Activated naive CD8-positive, alpha-beta T cell treated with anti-CD3 and anti-CD28 coated beads for 36 hours (primary cell): ENCODE measurements at places on chromosomes 3 and 15. TPM values are rescaled to one million over a fixed set of nuclear protein-coding genes. Genes with fewer than 3 reads are reported as not detected.
A peak's percentile ranks its signal among the peaks of the same experiment; 100 is the strongest.

DNA sequence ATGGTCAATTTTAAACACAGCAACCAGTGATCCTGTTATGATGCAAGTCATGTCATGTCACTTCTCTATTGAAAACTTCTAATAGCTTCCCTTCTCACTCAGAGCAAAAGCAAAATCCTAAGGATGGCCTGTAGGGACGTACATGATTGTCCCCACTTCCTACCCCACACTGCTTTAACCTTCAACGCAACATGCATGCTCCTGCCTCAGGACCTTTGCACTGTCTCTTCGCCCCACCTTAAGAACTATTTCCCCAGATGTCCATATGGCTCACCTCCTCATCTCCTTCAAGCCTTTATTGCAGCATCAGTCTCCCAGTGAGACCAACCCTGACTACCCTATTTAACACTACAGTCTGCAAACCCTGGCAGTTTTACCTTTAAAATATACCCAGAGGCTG, 214.1 kb upstream of the CHRM5 start:
- DNase-seq: no peak

DNA sequence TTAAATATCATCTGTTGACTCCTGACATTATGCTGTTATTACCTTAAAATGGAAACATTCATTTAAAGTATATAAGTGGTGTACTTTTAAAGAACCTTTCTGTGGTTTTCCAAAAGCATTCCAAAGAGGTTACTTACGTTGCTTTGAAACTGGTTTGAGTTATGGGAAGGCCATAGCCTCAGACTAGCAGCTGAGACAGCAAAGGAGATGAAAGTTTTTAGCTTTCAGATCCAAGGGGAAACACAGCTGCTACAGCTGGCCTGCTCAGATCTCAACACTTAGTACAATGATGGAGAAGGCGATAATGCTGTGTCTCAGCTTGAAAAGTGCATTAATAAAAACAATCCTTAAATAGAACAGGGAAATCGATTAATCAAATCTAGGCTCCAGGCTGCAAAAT, 921.1 kb downstream of the ROBO1 start:
- DNase-seq: no peak

DNA sequence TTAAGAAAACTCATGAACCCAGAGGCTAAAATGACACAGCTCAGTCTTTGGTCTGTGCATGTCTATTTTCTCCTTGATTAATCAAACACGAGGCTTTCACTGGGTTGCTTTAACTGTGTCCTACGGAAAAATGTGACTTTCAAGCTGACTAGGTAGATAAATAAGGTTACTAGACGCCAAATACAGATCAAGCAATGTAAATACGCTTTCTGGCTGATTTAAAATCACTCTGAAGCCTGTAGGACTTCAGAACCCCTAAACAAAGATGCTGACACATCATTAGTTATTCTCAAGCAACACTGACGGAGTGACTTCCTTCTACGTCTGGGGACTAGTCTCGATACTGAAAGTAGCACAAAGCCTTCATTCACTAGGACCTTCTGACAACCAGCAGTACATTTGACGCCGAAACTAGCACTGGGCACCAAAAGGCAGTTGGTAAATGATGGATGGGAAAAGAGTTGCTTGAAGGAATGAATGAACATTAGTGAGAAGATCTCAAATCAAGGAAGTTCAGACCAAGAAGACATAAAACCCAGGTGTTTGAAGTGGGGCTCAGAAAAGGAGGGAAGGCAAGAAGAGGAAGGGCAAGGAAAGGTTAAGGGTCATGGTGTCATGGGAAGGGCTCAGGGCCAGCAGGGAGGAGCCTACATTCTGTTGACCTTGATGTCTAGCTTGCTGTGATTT, 67.1 kb upstream of the CDV3 start:
- DNase-seq: no peak

- no peak for DNase-seq
These were observed 189.8 kb downstream of the SLCO3A1 start for GRCh38 chr15:92043283-92043682.

GRCh38 chr15:36005542-36005941, 459.6 kb upstream of the DPH6 start:
- DNase-seq: no peak

Gene ABI3BP
- total RNA-seq: 0.12 TPM

Gene CNBP
- 483 TPM for total RNA-seq

GRCh38 chr3:63582943-63583500, 69.5 kb upstream of the SNTN start:
- no peak for DNase-seq

Gene SLC22A14
- not detected for total RNA-seq

DNA sequence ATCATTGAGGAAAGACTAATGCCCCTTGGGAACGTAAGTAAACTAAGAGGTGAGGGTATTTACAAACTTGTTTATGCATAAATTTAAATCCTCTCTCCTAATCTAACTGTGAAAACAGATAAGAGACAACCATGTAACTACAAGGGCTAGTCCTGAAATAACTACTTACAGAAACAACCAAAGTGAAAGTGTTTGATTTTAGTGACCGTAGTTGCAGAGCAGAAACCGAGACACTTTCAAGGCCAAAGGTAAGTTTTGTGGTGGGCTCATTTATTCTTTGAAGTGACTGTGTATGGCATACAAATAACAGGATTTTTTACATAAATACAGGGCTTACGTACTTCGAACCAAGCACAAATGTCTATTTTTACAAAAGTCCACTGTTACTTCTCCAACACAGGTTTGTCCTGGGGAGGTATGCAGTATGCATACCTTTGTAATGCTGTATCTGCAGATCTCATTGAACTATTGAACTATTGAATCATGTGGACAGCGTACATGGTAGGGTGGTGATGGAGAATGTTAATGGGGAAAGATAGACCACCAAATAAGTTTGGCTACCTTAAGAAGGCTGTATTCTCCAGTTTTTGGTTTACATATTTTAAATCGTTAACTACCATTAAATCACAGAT, 99.6 kb upstream of the RBMS3 start:
- no peak for DNase-seq

DNA sequence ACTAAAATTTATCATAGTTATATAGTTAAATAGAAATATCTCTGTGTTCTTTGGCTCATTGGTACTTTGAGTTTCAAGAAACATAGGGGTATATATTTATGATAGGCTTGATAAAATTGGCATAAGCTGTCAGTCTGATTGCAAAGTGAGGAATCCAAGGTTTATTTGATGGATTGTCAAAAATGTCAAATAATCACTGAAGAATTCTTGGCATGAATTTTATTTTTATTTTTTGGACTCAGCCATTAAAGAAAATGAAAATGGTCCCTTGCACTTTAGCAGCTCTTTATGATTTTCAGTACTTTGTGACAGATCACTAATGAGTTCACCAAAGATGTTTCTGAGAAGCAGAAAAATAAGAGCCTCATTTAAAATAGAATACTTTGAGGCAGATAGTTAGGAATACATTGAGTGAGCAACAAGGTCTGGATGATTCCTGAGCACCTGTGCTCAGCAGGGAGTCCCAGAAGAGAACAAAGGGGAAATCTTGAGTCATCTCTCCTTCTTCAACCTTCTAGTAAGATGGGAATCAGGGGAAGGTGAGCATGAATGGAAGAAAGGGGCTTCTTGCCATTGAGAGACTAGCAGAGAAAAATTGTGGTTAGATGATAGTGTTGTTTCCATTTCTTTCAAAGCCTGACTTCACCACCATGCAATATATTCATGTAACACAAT, 85.3 kb upstream of the VEPH1 start:
- no peak for DNase-seq

GRCh38 chr15:88132499-88132898, 124.0 kb downstream of the NTRK3 start:
- no peak for DNase-seq

GRCh38 chr3:176687754-176688153, 509.5 kb downstream of the TBL1XR1 start:
- no peak for DNase-seq

GRCh38 chr3:14990780-14991148, 43.4 kb downstream of the NR2C2 start:
- DNase-seq: no peak

DNA sequence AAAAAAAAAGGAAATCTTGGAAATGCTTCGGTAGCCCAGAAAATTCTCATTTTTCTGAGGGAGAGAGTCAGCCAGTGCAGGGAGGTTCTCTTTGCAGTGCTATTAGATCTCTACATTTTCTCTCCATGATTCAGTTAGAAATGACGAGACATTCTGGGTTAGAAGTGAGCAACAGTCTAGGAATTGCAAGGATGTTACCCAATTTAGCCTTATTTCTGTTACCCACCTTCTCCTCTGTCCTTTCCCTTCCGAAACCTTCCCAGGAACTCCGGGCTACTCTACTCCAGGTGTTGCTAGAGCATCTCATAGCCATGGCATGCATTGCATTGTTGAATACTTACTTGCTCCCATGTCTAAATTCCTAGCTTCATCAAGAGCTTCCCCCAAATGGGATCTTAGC, 106.8 kb downstream of the EDEM1 start:
- no peak for DNase-seq

Gene LEKR1
- total RNA-seq: 0.74 TPM

Gene C3orf52
- total RNA-seq: 3.4 TPM

Gene ALPK3
- total RNA-seq: 0.04 TPM

DNA sequence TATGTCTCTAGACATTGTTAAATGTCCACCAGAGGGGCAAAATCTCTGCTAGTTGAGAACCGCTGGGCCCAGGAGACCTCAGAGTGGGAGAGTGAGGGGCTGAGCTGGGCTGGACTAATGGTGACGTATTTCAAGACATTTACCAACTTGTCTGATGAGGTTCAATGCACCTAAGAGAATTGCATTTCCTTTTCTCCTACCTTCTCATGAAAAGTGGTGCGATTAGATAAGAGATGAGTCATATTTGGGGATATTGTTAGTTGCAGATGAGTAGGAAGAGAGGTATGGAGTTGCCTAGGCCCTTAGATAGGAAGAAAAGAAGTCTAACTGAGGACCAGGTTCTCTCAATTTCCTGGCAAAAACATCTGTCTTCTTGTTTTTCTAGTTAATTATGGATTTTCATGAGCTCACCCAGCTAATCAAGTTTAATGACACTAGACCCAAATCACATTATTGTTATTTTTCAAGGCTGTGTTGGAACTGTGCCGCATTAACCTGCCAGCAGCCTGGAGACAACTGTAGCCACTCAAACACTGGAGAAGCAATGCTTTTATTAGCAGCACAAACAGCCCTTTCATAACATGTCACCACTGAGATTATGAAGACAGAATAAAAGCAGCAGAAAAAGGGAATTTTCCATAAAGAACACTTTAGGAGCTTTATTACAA, 144.2 kb downstream of the PDCD6IP start:
- DNase-seq: no peak

DNA sequence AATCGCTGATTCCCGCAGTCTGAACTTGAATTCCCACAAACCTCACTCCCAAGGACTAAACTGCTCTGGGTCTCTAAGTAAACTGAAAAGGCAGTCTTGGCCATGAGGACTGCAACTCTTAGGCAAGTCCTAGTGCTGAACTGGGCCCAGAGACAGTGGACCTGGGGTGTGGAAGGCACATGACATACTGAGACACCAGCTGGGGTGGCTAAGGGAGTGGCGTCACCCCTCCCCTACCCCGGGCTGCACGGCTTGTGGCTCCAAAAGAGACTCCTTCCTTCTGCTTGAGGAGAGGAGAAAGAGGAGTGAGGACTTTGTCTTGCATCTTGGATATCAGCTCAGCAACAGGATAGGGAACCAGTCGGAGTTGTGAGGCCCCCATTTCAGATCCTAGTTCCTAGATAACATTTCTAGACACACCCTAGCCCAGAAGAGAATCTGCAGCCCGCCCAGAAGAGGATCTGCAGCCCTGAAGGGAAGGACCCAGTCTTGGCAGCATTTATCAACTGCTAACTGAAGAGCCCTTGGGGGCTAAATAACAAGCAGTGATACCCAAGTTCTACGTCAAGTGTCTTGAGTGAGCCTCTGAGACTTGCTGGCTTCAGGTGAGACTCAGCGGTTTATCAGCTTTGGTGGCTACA, 110.7 kb upstream of the C3orf80 start:
- DNase-seq: no peak

DNA sequence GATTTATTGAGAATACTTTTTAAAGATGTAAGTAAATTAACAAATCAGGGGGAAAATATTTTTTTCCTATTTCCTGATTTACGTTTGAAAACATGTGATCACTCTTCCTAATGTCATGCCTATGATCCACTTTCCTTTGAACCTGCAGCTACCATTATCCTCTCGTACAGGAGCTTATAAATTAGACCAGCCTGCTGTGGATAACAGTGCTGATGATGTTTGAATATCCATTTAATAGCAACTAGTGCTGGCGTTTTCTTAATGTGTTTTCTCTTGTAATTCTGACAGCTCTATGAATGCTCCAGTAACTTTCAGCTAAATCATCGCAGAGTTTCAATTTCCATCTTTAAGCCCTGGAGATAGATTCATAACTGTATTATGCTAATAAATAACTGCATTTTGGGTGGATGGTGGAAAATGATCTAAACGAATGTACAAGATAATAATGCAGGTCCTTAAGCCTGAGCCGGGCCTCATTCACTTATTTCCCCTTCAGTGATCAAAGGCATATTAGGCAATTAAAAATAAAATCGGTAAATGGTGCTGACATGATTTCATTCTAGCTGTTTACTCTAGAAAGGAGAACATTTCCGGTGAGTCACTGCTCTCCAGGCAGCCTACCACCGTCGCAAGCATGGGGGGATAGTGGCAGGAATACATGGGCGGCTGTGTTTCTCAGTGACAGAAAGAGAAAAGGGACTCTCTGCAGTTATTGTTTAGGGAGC, 58.5 kb upstream of the SLC24A5 start:
- DNase-seq: no peak

Gene ZFAND6
- total RNA-seq: 25.5 TPM

DNA sequence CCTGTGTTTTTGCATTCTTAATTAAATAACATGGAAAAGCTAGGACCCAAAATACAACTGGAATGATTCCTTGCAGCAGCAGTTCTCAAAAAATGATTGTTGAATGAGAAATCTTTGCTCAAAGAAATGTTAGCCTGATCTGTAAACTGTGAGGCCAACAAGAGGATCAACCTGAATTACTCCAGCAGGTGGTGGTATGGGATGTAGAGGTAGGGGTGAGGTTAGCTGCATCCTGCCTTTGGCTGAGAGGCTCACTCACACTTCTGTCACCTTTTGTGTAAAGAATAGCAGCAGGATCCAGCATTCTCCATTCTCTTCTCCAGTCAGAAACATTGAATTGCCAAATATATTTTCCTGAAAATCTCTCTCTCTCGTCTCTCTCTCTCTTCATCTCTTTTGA, 26.5 kb upstream of the FAM98B start:
- no peak for DNase-seq

Gene KLHL18
- total RNA-seq: 42.2 TPM

- DNase-seq: no peak
These were observed 36.1 kb downstream of the PTH1R start for GRCh38 chr3:46913644-46914043.

GRCh38 chr3:119627461-119627860, 29.8 kb downstream of the PLA1A start:
- peak; percentile 10 for DNase-seq

- DNase-seq: no peak
These were observed 110.5 kb downstream of the AKAP13 start for GRCh38 chr15:85490856-85491255.

Gene PPP1R14D
- total RNA-seq: not detected

Gene ERICH6
- not detected for total RNA-seq

Gene KLF15
- 0.42 TPM for total RNA-seq

DNA sequence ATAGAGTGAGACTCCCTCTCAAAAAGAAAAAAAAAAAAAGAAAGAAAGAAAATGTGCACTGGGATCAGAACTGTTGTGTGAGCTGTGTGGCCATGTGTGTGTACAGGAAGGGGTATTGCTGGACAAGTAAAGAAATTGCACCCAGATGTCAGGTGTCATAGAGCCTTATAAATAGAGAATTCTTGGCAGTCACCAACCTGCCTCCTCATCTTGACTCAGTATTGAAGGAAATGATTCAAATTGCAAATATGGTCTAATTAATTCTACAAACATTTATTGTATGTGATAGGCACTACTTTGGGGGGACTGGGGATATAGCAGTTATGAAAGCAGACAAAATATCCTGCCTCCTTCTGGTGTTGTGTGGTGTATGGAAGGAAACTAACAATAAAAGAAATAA, 243.8 kb upstream of the TTC14 start:
- no peak for DNase-seq
